ENCODE measurements at places on chromosomes 1 and 21.

- DNase-seq, result no peak
Measured at GRCh38 chr21:44066116-44066515, 41.1 kb upstream of the PWP2 start.

DNA sequence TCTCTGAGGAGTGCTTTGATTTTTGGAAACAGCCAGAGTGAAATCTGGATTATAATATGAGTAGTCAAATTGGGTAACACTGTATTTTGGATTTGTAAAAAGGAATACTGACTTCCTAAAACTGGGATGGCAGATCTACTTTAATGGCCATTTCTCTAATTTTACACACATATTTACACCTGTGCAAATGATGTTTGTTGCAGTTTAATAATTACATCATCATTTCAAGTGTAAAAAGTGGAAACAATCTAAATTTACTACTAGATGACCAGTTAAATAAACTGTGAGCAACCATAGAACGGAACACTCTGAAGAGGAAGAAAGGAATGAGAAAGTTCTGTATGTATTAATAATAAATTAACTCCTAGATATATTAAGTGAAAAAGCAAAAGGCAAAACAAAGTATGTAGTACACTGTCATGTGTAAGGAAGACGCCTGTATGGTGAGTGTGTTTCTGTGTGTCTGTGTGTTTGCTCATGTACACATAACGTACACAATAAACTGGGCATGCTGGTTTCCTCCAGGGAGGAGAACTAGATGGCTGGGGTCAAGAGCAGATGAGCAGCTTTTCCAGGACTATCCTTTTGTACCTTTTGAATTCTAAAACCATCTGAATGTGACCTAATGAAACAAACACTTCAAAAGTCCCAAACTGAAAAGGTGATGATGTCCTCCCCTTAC is 2.9 kb upstream of the RHEX start:
- no peak for DNase-seq

DNA sequence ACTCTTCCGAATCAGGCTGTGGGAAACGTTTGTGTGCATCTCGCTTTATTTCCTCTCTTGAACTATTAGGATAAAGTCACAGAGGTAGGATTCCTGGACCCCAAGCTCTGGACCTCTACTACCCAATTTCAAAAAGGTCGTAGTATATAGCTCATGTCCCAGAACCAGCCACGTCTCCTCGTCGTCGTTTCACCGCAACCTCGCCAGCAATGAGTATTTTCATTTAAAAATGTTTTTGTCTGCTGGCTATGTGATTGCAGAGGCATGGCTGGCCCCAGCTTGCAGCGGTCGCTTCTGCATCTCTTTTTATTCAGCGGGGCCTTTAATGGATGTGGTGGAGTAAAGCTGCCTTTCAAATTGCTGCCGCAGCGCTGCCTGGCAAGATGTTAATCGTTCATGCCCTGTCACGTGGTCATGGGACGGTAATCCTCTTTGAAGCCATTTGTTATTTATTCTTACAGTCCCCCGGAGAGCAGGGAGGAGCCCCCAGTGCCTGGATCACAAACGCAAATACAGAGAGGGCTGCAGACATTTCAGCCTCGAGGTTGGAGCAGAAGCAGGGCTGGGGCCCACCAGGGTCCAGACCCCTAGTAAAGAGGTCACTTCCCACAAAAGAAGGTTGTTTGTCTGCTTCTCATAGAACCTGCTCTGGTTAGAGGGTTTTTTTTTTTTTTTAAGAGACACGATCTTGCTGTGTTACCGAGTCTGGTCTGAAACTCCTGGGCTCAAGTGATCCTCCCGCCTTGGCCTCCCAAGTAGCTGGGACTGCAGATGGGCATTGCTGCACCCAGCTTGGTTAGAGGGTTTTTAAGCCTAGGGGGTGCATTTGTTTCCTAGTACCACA is 11.6 kb upstream of the NPHP4 start:
- peak; percentile 22 for DNase-seq

- no peak for DNase-seq
Measured at GRCh38 chr1:182357171-182357570, 34.4 kb downstream of the GLUL start.

Measured in Right ventricle myocardium superior (tissue), 1 donor.